Right atrium auricular region (tissue), 2 donors: ENCODE measurements at places on chromosomes 7 and 10. TPM values are rescaled to one million over a fixed set of nuclear protein-coding genes. Genes with fewer than 3 reads are reported as not detected.

Gene NPY
- total RNA-seq = 5.0 TPM

Gene ATP6V0E2
- total RNA-seq = 122 TPM

Gene NXPH1
- not detected for total RNA-seq

Gene HGF
- total RNA-seq = 2.1 TPM

Gene HMX2
- not detected for total RNA-seq

Gene EIF5AL1
- total RNA-seq = not detected

Gene SUN3
- total RNA-seq = not detected

Gene CAV1
- 396 TPM for total RNA-seq

Gene GRID1
- 0.67 TPM for total RNA-seq

Gene HHEX
- total RNA-seq = 4.9 TPM

Gene CRYGN
- 0.90 TPM for total RNA-seq

Gene EMX2
- total RNA-seq = 0.67 TPM

Gene AGAP6
- 4.5 TPM for total RNA-seq

Gene SERPINE1
- total RNA-seq = 28.0 TPM

Gene ZNF107
- 2.0 TPM for total RNA-seq

Gene TEX47
- not detected for total RNA-seq

Gene STYXL1
- 17.6 TPM for total RNA-seq

Gene ADAM22
- total RNA-seq = 1.9 TPM
